ENCODE measurements at places on chromosomes 2 and 18.

- no peak for DNase-seq
Observed at GRCh38 chr2:96109931-96110511, 6.3 kb downstream of the ADRA2B start.

DNA sequence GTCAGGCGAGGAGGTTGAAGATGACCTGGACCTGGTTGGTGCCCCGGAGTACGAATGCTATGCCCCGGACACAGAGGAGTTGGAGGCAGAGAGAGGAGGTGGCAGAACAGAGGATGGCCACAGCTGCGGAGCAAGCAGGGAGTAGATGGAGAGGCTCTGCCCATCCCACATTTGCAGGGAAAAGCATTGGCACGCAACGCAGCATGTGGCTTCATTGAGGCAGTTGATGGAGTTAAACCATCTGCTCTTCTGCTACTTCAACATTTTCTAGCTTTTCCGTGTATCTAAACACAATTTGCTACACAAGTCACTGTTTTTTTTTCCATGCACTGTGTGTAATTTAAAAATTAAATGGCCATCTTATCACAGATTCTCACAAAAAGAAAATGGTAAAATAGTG lies 11.8 kb downstream of the RBFA start:
- no peak for DNase-seq

- no peak for DNase-seq
Observed at GRCh38 chr2:226098861-226099745, 699.6 kb downstream of the NYAP2 start.

DNA sequence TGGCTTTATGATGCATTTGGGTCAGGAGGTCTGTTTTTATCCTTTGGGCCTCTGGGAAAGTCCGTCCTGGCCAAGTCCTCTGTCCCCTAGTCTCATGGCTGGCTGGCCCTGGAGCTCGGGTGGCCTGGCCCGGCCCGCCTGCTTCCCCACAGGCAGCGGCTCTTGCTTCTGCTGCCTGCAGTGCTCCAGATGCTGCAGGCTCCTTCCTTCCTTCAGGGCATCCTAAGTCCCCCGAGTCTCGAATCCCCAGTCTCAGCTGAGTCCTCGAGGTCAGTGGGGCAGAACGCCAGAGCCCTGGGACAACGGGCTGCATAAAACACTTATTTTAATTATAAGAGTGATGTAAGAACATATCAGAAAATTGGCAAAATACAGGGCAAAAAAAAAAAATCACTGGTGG lies 71.2 kb downstream of the HPCAL1 start:
- DNase-seq, result no peak

- DNase-seq, result no peak
Observed at GRCh38 chr18:62138461-62139235, 48.2 kb downstream of the PIGN start.

DNA sequence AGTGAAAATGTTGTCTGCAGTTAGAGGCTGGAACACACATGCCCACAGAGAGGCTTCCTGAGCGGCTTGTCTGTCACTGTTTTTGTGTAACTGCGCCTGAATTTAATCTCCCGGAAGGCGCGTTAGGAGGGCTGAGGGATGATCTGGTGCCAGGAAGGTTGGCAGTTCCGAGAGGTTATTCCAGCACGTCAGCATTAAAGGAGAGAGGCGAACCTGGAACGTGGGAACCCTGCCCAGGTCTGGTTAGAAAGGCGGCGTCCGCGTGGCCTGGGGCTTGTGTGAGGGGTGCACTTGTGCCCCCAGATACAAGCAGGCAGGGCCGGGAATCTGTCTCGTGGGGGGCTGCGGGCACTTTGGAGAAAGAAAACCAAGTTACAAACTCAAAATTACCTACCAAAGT lies 75.3 kb downstream of the NFATC1 start:
- DNase-seq, result no peak

GRCh38 chr2:42569116-42569711 lies 782 bp downstream of the MTA3 start:
- peak; percentile 37 for DNase-seq

DNA sequence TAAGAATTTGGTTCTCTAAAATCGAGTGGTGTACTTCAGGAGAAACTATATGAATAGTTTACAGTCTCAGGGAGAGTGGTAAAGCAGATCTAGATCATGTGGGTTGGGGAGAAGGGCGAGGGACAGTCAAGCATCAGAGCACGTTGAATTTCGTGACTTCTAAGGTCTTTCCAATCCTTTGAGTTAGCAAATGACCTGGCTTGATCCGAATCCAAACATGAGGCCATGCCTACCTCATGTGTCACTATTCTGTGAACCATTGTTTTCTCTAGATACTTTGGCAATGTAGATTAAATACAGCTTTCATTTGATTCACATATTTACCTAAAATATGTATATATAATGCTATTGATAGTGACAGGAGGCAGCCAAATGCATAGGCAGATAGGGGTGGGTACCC lies 674.9 kb downstream of the NYAP2 start:
- DNase-seq, result no peak

- DNase-seq, result no peak
Observed at GRCh38 chr2:60316381-60317033, 236.9 kb downstream of the BCL11A start.

GRCh38 chr2:101682311-101682710 lies 15.2 kb upstream of the MAP4K4 start:
- DNase-seq, result no peak

GRCh38 chr2:30823452-30823851 lies 16.2 kb upstream of the CAPN13 start:
- DNase-seq, result no peak

GRCh38 chr2:232018181-232018580 lies 56.7 kb downstream of the DIS3L2 start:
- DNase-seq, result no peak

- peak; percentile 33 for DNase-seq
Observed at GRCh38 chr2:48569433-48569832, 39.5 kb downstream of the STON1 start.

DNA sequence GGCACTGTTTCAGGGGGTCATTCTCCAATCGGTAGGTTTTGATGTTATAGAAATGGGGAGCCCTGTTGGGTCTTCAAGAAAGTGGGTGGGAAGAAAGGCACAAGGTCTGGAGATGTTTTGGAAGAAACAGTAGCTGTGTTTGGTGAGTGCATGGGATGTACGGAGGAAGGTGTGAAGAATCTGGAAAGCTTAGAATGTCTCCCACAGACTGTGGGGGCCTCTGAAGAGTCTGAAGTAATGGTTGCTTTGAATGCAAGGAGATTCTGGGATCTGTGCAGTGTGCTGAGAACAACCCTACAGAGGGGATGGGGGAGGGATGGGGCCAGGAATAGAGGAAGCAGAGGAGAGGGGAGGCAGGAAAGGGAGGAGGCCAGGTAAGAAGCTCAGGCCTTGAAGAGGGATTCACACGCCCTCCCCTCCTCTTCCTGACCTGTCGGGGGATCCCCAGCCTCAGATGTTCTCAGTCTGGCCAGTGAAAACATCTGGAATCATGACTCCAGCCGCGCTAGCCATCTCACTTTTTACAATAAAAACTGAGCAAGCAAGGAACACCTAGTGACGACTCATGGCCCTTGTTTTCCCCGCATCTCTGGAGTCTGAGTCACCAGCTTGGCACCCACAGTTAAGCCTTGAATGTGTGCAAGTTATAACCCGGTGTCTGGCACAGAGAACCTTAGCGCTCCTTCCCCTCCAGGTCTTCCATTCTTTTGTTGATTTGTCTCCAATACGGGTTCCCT lies 74.2 kb downstream of the SH3BP4 start:
- peak; percentile 47 for DNase-seq

- DNase-seq, result no peak
Observed at GRCh38 chr2:219291910-219292490, 12.8 kb downstream of the DNAJB2 start.

DNA sequence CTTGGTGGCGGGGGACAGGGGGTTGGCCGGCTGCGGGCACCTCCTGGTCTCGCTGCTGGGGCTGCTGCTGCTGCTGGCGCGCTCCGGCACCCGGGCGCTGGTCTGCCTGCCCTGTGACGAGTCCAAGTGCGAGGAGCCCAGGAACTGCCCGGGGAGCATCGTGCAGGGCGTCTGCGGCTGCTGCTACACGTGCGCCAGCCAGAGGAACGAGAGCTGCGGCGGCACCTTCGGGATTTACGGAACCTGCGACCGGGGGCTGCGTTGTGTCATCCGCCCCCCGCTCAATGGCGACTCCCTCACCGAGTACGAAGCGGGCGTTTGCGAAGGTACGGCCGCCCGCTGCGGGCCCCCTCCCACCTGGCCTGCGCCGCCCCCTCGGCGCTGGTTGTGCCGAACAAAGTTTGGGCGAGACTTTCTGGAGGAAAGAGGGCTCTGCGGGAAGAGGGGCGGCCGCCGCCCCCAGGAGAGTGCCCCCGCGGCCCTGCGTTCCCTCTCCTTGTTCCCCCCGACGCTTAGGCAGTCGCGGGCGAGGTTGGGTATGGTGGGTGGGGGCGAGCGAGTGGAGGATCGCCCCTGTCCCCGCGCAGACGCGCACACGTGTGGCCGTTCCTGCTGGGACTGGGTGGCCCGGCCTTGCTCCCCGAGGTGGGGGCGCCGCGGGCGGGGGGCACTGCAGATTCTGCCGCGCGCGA lies 866 bp downstream of the CRIM1 start:
- no peak for DNase-seq

DNA sequence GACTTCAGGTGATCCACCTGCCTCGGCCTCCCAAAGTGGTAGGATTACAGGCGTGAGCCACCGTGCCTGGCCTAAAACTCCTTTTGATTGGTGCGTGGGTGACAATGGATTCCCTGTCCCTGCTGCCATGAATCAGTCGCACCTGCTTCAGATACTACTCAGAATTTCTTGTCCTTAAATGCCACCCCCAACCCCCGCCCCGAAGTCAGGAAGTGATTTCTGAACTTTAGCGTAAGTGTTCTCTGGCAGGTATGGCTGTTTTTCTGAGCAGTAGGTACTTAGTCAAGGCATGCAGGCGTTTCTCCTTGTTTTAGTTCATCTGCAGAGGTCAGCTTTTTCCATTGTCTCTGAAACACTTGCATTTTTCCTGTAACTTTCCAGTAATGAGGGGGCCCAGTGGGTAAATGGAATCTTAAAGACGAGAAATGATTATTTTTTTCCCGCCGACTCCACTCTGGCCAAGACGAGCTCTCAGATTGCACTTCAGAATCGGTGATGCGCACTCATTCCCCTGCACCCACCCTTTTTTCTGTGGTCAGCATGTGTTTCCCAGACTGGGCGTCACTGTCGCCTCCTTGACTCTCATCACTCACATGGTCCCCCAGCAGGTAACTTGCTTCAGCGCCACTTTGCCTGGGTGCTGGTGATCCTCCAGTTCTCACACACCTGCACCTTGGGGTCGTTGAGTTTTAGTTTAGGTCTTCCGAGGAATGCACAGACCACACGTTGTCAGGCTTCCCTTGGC lies 179.7 kb downstream of the GBX2 start:
- no peak for DNase-seq

- no peak for DNase-seq
Observed at GRCh38 chr2:3572620-3573019, 2.4 kb upstream of the RPS7 start.

- DNase-seq, result no peak
Observed at GRCh38 chr2:109218087-109218791, 89.2 kb downstream of the SH3RF3 start.

DNA sequence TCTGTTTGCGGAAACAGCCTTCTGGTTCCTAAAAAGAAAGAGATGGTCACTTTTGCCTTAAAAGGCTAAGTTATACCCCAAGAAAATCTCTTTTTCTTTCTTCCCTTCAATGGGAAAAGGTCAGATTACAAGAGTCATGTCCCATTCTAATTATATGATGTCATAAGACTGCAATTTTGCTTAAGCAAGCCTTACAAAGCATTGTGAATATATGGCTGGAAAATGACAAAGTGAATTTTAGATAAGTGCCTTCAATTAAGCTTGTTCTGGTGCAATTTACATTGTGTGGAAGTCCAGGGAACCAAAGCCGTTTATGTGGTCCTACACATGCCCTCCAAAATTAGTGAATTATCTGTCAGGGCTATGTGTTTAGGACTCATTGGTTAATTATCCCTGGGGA lies 7.6 kb upstream of the BMP10 start:
- no peak for DNase-seq

GRCh38 chr18:63784787-63785452 lies 9.7 kb downstream of the SERPINB7 start:
- no peak for DNase-seq

DNA sequence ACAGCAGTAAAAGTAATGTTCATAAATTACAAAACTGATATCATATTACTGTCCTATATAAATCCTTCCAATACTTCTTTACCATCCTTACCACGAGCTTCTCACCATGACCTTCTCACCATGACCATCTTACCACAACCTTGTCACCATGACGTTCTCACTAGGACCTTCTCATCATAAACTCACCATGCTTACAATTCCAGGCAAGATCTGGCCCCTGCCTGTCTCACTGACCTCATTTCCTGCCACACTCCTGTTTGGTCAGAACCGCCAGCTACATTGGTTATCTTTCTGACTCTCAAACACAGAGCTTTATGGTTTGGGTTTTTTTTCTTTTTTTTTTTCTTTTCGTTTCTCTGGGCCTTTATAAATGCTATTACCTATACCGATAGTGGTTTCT lies 827.6 kb downstream of the RNF144A start:
- DNase-seq, result no peak

DNA sequence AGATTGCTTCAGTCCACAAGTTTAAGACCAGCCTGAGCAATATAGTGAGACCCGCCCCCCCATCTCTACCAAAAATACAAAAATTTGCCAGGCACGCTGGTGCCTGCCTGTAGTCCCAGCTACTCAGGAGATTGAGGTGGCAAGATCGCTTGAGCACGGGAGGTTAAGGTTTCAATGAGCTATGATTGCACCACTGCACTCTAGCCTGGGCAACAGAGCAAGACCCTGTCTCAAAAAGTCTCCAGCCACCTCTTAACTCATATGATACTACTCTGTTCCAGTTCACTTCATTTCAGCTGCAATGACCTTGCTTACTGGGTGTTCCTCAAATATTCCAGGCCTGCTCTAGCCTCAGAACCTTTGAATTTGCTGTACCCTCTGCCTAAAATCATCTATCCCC lies 11.4 kb downstream of the MEMO1 start:
- no peak for DNase-seq

DNA sequence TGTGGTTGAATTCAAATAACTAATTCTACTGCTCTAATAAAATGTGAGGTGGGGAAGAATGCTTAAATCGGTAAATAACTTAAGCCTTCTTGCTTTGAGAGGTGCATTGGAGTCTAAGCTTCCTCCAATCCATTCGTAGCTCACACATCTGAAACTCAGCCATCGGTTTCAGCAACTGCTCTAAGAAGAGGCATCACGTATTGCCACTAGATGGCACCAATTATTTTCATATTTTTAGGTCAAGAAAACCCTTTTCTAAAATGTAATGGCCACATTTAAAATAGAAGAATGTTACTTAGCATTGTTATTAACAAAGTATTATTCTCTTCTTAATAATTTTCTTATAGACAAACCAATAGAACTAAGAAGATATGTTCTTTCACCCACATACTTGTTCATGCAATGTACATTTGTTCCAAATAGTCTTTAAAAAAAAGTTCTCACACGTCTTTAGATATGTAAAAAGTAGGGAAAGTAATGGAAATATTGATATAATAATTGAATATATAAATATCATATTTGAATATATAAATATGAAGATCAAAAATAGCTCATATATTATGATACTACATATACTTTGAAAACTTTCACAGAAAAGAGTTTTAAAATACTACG lies 229.8 kb downstream of the CCDC178 start:
- DNase-seq, result peak; percentile 1

All from AG08395 (cell line).